ENCODE measurements at places on chromosomes 6 and 20.

GRCh38 chr20:14817101-14817500 is 479.7 kb upstream of the FLRT3 start:
- DNase-seq = no peak

DNA sequence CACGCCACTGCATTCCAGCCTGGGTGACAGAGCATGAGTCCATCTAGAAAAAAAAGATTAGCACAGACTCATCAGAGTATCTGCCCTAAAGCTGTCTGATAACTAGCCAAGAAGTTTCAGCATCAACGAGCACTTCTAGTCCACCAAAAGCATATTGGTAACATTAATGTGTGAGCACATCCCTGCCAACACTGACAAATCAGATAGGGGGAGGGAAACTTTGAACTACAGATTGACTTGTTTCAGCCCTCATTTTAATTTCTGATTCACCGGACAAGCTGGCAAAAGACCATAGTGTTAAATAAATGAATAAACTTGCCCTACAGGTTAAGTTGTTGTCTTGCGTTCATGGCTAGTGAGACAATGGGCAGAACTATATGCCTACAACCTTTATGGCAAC is 7.7 kb upstream of the SEC63 start:
- DNase-seq = no peak

GRCh38 chr6:78436335-78436734 is 431.0 kb upstream of the IRAK1BP1 start:
- no peak for DNase-seq

GRCh38 chr6:121780325-121781321 is 345.2 kb downstream of the GJA1 start:
- DNase-seq = no peak

- DNase-seq = no peak
Measured at GRCh38 chr6:10976571-10976970, 67.5 kb downstream of the ELOVL2 start.

DNA sequence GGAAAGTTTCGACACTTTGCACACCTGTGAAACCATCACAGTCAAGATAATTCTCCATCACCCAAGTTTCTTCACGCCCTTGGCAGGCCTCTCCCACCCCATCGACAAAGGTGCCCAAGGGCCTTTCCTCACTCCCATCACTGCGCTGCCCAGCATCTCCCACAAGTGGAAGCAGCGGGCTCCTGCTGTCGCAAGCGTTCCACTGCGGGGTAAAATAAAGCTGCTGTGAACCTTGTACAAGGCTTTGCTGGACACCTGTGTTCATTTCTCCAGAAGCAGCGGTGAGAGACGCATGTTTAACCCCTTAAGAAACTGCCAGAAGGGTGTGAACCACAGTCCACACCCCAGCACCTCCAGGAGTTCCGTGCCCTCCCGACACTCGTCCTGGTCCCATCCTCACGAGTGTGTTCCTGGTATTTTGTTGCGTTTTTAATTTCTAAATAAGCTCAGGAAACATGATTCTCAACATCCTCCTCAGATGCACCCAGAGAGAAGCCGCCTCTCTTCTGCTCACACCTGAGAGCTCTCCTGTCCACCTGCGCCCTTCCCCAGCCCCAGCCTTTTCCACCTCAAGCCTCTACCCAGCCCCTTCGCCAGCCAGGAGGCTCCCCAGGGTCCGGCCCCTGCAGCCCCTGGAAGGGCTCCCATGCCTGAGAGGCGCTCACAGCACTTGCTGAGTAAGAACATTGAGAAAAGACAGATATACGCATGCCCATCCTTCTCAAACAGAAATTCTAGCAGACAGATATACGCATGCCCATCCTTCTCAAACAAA is 97.5 kb downstream of the TAF4 start:
- DNase-seq = no peak
